Effector CD4-positive, alpha-beta T cell (primary cell): ENCODE measurements at places on chromosomes 3 and 15.

DNA sequence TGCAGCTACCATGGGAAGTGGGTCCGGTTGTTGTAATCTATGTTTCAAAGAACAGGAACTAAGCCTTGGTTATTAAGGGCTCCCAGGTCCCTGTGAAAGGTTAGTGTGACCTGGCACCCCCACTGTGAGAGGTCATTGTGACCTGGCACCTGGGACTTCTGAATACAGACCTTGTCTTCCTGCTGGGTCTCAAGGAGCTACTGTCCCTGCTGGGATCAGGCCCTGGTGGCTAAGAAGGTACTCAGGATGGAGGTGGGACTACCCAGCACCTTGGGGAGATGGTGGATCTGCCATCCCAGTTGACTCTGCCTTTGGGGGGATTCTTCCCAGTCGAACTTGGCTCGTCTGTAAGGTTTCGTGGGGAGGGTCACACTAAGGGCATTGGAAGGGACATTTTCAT lies 10.3 kb upstream of the SLCO2A1 start:
- no peak for DNase-seq

- DNase-seq, result no peak
These were observed 725.4 kb upstream of the DPPA4 start for GRCh38 chr3:110062716-110063115.

- DNase-seq, result no peak
These were observed 18.7 kb downstream of the ZNF148 start for GRCh38 chr3:125356140-125357026.

DNA sequence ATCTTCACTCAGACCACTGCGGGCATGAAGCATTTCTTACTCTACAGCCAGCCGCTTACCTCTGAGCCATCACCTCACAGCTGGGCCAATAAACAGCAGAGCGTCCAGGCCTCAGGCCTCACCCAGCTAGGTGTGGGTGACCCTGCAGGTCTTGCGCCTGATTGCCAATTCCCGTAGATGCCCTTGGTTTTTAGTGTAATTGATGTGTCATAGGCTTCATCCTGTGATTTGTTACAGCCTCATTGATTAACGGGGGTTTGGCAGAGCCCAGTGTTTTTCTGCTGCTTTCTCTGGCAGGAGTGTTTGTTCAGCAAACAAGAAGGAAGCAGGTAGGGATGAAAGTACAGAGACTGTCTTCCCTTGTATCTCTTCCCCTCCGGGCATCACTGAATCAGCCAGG lies 49.6 kb upstream of the BNIP2 start:
- no peak for DNase-seq
